Activated naive CD4-positive, alpha-beta T cell (primary cell): ENCODE measurements at places on chromosomes 16 and 17.

- no peak for DNase-seq
Observed at GRCh38 chr17:3974138-3974687, 10.0 kb upstream of the ATP2A3 start.

DNA sequence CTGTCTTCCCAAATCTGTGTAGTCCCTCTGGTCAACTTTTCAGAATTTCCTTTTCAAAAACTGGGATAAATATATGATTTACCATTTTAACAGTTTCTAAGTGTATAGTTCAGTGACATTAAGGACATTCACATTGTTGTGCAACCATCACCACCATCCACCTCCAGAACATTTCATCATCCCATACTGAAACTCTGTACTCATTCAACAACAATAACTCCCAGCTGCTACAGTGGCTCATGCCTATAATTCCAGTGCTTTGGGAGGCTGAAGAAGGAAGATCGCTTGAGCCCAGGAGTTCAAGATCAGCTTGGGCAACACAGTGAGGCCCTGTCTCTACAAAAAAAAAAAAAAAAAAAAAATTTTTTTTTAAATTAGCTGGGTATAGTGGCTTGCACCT, 131.0 kb downstream of the AATF start:
- DNase-seq = no peak

- no peak for DNase-seq
Observed at GRCh38 chr17:50903604-50904517, 37.7 kb upstream of the TOB1 start.

DNA sequence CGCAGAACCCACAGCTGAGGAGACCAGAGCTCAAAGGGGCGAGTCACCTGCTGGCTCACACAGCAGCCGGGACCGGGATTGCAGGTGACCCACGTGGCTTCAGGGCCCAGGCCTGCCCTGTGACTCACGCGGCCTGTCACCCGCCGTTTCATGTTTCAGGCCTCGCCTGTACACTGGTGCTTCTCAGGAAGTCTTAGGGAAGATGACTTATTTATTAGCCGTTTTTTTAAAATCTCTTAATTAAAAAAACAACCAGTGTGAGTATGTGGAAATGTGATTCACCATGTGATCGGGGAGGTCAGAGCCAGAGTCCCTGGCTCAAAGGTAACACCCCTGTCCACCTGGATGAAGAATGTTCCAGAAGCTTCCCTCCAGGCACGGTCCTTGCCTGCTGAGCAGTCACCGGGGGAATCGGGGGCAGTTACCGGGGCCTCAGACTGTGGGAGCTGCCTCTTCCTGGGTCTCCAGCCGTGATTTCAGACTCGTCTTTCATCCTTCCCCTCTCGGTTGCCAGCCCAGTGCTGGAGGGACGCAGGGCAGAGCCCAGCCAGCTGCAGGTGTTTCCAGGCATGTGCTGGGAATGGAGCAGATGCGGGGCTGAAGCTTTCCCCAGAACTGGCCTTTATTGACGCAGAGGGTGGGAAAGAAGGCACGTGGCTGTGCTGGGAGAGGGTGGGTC, 49.3 kb downstream of the CMIP start:
- DNase-seq = peak; percentile 16

GRCh38 chr16:56743840-56744239, 13.9 kb downstream of the NUP93 start:
- DNase-seq = no peak

DNA sequence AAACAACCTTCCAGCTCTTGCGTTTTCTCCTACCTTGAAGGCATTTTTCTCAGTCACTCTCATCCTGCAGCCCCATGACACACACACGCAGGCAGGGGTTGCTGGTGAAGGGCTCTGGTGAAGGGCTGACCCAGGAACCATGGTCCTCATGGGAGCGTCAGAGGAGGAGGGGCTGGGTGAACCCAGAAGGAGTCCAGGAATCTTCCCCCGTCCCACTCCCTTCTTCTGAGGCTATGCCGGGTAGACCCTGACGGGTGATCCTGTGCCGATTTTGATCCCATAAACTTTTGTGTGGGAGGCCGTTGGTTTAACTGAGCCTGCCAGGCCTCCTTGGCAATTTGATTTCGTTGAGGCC, 278.4 kb upstream of the FOXF1 start:
- no peak for DNase-seq

DNA sequence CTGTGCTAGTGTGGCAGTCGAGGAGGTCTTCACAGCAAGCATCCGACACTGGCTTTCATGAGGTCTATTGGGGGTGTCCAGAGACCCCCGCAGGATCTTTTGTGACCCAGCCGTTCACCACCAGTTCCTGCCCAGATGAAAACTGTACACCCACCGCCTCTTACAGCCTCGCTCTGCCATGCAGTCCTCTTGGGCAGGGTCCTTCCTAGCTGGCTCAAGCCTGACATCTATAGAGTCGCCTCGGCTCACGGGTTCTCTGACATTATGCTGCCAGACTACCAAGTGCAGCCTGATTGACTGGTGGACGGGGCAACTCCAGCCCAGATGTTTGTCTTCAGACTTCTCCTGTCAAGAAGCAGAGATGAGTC, 14.6 kb upstream of the CLEC10A start:
- DNase-seq = no peak
